ENCODE measurements at places on chromosomes 3 and 15.
A peak's percentile ranks its signal among the peaks of the same experiment; 100 is the strongest.

DNA sequence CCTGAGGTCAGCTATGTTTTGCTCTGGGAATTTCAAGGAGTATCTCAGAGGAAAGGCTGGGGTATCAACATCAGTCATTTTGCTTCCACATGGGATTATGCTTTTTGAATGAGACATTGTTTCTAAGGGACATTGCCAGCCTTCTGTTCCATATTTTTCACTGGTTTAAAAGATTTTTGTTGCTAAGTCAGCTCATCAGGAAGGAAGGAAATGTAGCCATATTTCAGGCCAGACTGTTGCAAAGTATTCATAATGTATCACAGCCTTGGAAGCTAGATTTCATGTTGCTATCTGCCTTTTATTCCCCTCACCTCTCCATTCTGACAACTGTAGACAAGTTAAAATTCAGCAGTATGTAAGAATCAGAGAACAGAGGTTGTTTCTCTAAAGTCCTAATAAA, 61.0 kb upstream of the CHRM5 start:
- DNase-seq: no peak

DNA sequence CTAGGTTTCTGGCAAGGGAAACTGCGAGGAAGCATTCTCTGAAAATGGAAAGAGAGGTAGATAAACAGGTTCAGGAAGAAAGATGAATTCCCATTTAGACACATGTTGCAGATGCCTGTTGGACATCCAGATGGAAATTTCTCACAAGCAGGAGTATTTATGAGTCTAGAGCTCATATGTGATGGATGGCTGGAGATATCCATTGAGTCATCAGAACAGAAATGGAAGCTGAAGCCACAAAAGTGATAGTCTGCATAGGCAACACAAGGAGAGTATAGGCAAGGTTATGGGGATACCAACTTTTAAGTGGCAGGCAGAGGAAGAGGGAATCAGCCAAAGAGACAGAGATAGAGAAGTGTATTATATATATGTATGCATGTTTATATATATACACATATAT, 6.3 kb upstream of the RAMAC start:
- DNase-seq: no peak

DNA sequence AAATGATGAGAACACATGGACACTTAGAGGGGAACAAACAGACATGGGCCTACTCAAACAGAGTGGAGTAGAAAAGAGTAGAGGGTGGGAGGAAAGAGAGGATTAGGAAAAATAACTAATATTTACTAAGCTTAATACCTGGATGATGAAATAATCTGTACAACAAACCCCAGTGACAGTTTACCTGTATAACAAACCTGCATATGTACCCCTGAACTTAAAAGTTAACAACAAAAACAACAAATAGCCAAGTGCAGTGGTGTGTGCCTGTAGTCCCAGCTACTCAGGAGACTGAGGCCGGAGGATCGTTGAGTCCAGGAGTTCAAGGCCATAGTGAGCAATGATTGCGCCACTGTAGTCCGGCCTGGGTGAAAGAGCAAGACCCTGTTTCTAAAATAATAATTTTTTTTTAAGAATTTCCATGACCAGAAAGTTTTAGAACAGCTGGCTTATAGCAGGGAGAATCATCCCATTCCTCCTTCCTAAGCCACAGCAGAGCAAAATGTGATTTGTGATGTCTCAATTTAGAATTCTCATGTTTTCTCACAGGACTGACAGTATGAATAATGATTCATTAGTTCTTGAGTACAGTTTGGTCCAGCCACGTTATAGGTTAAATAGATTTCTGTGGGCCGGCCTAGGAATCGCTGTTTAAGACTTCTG, 150.0 kb downstream of the ZNF609 start:
- DNase-seq: no peak

DNA sequence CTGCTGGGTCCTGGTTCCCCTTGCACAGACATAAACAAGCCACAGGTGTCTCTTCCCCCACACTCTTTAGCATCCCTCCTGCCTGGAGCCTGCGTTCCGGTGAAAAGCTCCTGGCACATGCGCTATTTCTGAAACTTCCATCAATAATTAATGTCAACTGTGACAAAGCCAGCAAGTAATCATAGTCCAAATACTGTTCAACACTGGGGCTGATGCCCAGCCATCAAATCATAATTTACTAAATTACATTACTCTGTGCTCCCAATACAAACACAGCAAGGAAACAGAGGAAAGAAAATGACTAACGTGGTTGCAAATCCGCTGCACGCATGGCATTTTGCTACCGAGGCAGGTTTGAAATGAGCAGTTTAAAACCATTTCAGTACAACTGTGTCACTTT, 294.7 kb downstream of the ERC2 start:
- no peak for DNase-seq

DNA sequence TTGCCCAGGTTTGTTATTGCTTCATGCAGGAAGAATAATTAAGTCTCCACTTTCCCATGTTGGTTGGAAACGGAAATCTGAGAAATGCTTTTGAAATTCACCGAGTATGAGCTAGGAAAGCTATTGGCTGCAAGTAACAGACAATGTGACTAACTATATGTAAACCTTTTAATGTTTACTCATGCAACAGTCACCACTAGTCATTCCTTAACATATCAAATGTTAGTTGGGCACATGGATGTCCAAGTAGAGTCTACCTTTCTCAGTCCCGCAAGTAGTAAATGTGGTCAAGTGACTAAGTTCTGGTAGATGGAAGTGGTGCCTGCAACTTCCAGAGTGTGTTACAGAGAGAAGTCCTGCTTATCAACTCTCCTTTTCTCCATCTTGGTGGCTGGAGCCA, 52.5 kb downstream of the KLF15 start:
- no peak for DNase-seq

DNA sequence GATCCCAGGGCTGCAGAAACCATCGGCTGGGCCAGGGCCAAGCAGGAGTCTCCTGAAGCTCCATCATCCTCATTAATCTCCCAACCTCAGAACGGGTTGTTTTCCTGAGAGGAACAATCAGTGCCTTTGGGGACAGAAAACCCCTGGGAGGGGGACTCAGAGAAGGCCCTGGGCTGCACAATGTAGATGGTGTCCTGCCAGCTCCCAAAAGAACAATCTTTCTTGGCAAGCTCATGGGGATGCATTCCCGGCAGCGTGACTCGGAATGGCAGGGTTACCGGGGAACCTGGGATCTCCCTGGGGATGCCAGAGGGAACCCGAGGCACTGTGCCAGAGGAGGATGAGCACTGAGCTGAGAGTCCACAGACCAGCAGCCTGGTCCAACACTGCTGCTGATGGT, 72.1 kb upstream of the ATP2B2 start:
- no peak for DNase-seq

DNA sequence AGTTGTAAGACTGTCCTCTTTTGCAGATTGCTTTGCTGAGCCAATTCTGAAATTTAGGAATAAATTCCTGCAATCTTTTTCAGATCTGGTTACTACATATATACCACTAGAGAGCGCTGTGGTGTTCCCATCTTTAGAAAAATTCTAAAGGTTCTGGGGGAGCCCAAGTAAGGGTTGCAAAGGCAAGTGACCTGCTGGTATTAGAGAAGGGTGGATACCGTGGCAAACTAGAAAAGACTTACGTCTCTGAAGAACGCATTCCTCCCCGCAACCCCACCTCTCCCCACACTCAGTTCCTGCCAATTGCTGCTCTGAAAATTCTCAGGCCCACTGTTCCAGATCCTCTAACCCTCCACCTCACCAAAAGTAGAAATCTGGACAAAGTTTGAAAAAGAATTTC, 48.5 kb downstream of the EFHB start:
- no peak for DNase-seq

- DNase-seq: no peak
These were observed 143.4 kb downstream of the LIPC start for GRCh38 chr15:58575045-58575786.

DNA sequence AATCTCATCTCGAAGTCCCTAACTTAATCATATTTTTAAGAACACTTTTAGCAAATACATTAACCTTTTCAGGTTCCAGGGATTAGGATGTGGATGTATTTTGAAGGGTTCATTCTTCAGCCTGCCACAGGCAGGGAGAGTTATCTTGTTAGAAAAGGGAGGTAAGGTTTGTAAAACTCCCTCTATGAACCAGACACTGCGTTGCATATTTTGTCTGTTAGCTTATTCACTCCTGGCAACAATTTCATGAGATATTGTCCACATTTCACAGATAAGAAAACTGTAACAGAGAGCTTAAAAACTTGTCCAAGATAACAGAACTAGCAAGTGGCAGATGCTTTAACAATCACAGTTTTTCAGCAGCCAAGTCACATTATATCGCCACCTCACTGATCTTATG, 155.4 kb downstream of the DIPK2A start:
- DNase-seq: no peak

GRCh38 chr3:148856384-148856783, 8.7 kb upstream of the CPA3 start:
- DNase-seq: no peak

DNA sequence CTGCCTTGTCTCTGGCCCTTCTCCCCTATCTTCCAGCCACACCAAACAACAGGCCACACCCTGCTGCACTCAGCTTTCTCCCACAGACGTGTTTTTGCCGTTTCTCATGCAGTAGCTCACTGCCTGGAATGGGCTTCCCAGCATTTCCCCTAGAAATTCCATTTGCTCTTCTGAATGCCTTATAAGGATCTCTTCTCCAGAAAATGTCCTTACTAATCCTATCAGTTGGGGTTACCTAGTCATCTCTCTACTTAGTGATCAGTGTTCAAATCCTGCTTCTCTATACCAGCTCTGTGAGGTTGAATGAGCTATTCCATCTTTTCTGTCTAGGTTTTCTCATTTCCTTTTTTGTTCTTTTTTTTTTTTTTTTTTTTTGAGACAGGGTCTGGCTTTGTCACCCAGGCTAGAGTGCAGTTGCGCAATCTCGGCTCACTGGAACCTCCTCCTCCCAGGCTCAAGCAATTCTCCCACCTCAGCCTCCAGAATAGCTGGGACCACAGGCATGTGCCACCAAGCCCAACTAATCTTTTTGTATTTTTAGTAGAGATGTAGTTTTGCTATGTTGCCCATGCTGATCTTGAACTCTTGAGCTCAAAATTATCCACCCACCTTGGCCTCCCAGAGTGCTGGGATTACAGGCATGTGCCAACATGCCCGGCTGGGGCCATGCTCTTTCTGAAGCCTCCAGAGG, 98.2 kb upstream of the CHD2 start:
- DNase-seq: no peak

DNA sequence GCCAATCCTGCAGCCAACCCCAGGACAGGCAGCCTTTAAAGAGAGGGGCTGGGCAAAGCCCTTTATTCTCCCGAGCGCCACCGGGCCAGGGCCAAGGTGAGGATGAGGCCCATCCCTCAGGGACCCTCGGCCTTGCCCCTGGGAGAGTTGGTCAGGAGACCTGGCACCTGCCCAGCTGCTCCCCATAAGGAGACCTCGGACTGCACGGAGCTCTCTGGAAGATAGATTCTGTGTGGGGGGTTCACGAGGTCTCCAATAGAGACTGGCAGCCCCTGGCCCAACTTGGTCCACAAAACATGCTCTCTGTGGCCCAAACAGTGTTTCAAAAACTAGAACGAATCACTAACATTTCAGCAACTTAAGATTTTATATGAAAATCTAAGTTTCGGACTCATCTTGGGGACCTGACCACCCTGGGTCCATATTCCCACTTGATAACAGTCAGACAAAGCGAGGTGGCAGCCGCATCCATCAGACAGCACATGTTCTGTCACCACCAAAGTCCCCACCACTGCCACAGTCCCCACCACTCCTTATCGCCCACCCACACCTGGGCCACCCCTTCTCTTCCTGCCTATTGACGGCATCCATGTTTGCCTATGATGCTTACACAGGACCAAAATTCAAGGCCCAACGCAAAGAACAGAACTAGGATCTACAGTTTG, 114.4 kb upstream of the RPL32 start:
- no peak for DNase-seq

GRCh38 chr3:172522871-172523818, at the start of gene TNFSF10:
Gene TNFSF10 (minus strand): TSS chr3:172523430. CDS start chr3:172523384, 46 bp downstream.
- DNase-seq: peak; percentile 41

- no peak for DNase-seq
These were observed at the start of gene LSAMP for GRCh38 chr3:116445311-116445841. Gene LSAMP (minus strand): TSS chr3:116445487.

DNA sequence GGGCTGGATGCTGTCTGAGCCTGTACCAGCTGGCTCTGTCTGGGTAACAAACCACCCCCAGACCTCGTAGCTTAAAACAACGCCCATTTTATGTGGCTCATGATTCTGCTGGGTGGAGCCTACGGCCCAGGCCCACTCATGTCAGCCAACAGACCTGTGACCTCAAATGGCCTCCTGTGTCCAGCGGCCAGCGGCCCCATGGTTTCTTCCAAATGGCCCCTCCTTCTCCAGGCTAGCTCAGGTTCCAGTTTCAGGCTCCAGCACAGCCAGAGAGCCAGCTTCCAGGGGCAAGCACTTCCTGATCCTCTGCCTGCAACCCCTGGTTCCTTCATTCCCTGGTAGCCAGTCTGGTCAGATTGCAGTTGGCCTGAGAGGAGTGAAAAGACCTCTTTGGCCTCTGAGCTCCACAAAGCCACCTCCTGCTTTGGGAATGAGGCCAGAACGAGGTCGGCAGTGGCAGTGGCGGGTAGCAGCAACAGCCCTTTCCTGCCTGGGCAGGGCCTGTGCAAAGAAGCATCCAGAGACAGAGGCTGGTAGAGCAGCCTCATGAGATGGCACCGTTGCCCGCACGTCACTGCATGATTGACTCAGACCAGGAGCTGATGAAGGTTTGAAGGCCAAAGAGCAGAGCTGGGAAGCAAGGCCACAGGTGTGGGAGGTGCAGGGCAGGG, 21.0 kb upstream of the PLXNA1 start:
- DNase-seq: no peak

DNA sequence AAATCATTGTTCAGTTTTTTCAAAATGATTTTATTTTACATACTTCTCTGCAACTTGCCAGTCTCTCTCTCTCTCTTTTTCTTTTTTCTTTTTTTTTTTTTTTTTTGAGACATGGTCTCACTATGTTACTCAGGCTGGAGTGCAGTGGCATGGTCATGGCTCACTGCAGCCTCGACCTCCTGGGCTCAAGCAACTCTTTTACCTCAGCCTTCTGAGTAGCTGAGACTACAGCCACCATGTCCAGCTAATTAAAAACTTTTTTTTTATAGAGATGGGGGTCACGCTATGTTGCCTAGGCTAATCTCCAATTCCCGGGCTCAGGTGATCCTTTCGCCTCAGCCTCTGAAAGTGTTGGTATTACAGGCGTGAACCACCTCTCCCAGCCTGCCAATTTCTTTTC, 12.1 kb upstream of the ARID3B start:
- no peak for DNase-seq

- DNase-seq: no peak
These were observed 1027.7 kb downstream of the PLOD2 start for GRCh38 chr3:145133281-145133680.

- peak; percentile 75 for DNase-seq
These were observed at the start of gene ARHGEF26 for GRCh38 chr3:154120961-154121700. Gene ARHGEF26 (plus strand): TSS chr3:154121390. CDS start chr3:154121993, 603 bp downstream.

GRCh38 chr3:9074079-9074478, 110.8 kb upstream of the RAD18 start:
- no peak for DNase-seq

Measured in stimulated activated CD4-positive, alpha-beta T cell treated with anti-CD3 and anti-CD28 coated beads, Interleukin-4, amount 100 ng/mL, for 1 hour (primary cell).